Hematopoietic multipotent progenitor cell treated with erythropoietin and hydrocortisone succinate and interleukin-3 and kit ligand, for 6 days (in vitro differentiated cells): ENCODE measurements at places on chromosomes 3 and 15.

DNA sequence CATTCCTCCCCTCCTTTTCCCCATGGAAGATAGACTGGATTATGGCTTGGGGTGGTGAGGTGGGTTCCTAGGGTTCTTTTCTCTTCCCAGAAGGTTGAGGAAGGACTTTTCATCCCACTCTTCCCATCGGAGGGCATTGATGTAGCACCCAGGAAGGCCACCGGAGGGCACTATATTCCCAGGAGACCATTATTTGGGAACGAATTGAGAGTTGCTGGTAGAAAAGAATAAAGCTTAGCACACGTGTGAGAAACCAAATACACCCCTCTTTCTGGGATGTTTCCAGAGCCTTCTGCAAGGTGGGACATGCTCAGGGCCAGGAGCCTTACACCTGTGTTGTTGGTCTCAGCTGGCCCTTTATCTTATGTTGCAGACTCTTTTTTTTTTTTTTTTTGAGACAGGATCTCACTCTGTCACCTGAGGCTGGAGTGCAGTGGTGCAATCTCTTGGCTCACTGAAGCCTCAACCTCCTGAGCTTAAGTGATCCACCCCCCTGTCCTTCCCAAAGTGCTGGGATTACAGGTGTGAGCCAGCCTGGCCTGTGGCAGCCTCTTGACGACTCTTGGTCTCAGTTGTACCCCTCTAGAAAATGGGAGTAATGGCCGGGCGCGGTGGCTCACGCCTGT lies 6.3 kb upstream of the CDC25A start:
- peak; percentile 74 for DNase-seq

DNA sequence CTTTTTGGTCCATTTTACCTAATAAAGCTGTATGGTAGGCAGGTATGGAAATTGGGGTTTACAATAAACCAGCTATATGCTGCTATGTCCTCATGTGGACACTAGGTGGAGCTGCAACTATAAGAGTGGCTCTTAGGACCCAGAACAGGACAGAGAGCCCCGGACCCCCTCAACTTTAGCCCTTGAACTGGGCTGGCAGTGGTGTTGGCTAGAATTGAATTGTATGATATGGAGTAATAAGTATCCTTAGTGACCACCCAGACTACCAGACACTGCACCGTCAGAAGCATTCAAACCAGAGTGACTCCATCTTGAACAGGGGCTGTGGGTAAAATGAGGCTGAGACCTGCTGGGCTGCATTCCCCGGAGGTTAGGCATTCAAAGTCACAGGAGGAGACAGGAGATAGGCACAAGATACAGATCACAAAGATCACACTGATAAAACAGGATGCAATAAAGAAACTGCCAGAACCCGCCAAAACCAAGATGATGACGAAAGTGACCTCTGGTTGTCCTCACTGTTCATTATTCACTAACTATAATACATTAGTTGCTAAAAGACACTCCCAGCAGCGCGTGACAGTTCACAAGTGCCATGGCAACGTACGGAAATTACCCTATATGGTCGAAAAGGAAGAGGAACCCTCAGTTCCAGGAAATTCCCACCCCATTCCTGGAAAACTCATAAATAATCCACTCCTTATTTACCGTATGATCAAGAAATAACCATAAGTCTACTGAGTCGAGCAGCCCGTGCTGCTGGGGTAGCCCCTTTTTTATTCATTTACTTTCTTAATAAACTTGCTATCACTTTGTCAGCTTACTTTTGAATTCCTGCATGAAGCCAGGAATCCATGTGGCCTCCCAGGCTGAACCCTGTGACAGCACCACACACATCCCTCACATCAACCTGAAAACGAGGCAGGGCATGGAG lies 68.7 kb upstream of the BLM start:
- peak; percentile 98 for DNase-seq

DNA sequence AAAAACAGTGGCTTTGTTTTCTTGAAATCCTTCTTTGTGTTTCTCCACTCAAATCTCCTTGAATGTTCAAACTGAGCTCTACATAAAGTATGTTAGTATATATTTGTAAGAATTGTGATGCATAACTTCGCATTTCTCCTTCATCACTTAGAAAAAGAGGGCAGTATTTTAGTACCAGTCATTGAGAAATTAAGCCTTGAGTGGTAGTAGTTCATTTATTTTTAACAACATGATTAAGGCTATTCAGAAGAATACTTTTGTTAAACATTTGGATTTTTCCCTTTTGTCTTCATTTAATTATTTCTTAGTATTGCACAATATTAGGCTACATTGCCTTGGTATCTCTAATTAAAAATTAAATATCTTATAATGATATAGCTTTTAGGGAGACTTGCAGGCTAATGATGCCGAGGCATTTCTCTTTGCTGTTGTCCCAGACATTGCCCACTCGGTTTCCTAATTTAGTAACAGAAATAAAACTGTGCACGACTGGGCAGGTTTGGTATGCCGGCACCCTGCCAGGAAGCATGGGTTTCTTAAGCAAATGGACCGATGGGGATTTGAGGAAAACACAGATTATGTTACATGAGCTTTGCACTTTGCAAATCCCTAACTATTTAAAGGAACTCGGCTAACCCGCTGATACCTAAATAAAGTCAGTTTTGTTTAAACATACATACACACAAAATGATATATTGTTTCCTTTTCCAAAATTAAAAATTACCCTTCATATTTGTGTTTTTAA lies 54.7 kb downstream of the LRRC28 start:
- no peak for DNase-seq

DNA sequence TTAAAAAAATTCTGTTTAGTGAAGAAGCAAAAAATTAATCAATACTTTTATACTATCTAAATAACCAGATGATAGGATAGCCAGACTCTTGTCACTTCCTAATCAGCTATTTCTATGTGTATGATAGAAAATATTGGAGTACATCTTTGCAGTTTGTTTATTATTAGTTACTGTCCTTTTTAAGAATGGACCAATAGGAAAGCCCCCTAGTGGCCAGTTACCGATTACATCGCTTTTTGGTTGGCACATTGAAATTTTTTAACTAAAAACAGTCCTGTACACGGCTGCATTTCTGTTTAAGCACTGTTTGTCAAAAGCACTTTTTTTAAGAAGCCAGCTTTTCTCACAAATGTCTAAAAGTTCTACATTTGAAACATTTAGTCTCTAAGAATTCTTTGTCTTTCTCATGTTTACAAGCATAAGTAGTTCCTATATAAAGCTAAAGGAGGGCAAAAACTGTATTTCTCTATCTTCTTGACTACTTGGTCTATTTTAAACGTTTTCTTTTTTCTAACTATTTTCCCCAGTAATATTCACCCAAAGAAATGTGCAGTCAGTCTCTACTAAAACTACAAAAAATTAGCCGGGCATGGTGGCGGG lies 253.2 kb upstream of the LRTM1 start:
- DNase-seq, result peak; percentile 78

DNA sequence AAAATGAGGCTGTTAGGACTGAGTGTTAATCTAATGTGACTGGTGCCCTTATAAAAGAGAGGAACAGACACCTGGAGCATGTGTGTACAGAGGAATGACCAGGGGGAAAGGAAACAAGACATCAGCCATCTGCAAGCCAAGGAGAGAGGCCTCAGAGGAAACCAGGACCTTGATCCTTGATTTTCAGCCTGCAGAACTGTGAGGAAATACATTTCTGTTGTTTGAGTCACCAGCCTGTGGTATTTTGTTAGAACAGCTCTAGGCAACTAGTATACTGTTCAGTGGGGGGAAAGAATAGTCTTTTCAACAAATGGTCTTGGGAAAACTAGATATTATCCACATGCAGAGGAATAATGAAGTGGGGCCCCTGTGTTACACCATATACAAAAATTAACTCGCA lies 80.6 kb downstream of the CCR1 start:
- no peak for DNase-seq

GRCh38 chr3:141147657-141148056 lies 84.0 kb upstream of the PXYLP1 start:
- DNase-seq, result no peak

DNA sequence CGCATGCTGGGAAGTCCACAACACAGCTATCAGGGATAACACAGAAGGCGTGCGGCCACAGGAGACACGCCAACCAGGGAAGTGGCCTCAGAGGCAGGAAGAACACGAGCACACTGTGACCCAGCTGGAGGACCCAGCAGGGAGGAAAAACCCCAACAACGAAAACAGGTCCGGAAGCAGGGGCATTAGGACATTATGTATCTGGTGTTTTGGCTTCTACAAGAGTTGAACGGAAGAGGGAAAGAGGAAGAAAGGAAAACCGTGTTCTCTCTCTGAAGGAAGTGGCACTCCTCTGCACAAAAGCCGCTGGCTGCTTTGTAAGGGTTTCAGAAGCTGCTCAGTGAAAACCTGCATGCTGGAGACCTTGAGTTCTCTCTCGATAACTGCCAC lies 61.8 kb downstream of the HACD2 start:
- peak; percentile 42 for DNase-seq

- no peak for DNase-seq
Measured at GRCh38 chr15:82549199-82549665, 9.0 kb upstream of the RPS17 start.

DNA sequence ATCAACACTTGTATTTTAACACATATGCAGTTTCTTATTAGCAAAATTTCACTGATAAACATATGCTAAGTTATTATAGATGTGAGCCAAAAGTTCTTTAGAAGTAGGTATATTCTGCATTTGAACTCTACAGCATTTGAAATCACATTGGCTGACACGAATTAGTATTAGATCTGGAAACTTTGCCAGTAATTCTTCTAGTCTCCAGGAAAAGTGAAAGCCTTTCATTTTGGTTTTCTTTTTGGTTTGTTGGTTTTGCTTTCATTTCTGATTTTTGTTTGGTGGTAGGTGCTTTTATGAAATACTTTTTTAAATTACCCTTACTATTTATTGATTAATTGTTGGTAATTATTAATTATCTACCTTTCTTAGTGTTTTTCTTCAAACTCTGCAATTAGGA lies 72.9 kb downstream of the RBMS3 start:
- DNase-seq, result no peak

- DNase-seq, result no peak
Measured at GRCh38 chr3:197125636-197126035, 96.0 kb upstream of the MELTF start.

DNA sequence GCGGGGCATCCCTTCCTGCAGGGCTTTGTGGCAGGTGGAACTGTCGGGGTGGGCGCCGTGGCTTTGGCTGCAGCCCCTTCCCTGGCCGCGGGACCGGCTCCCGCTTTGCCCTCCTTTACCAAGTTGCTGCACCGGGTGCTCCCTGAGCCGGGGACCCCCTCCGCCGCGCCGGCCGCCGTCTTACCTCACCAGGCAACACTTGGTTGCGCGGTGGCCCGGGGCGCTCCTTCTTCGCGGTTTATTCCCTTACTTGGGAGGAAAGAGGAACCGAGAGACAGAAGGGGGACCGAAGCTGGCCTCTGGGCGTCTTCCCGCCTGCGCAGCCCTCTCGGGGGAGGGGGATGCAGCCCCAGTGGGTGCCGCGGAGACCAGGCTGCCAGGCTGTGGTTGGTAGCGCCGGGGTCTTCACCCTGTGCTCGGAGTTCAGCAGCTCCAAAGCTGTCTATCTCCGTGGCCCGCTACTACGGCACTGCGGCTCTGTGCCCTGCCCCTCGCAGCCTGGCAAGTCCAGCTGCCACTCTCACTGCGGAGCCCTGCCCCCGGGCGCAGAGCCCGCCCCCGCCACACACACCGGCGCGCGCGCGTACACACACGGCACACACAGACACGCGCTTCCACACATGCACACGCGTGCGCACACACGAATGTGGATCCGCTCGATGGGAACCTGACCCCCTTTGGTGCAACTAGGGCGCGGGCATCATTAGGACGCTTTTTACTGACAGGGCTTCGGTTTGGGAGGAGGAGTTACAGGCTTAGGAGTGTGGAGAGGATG lies at the start of gene DGKG:
TSS of gene DGKG (minus strand) at position 473 of the 775 bp plus-strand sequence. CDS start 41,775 bp downstream, outside the sequence.
- DNase-seq, result peak; percentile 36

GRCh38 chr15:98139337-98139736 lies 178.8 kb downstream of the ARRDC4 start:
- DNase-seq, result peak; percentile 60

- DNase-seq, result peak; percentile 45
Measured at GRCh38 chr15:70806992-70807712, 43.8 kb upstream of the UACA start.

DNA sequence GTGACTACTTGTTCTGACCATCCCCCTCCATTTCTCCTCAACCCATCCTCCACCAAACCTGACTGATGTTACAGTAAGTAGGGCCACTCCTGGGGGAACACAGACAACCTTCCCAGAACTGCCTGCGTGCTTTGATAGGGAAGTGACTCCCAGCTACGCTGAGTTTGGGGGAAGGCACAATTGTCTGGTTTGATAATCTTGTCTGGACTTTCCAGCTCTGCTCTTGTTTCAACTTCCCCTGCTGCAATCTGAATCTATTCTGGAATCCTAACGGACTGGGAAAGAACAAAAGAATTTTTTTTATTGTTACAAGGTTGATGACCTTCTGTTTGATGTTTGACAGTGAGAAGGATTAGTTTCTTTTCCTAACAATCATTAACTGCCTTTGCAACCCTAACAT lies 895.6 kb downstream of the ROBO1 start:
- no peak for DNase-seq

- peak; percentile 59 for DNase-seq
Measured at GRCh38 chr3:126208606-126209256, 28.3 kb upstream of the ALDH1L1 start.

GRCh38 chr15:77975332-77976094 lies 102.0 kb downstream of the TBC1D2B start:
- DNase-seq, result no peak

- DNase-seq, result no peak
Measured at GRCh38 chr3:172892158-172892557, 141.6 kb downstream of the ECT2 start.

GRCh38 chr3:32154205-32154579 lies 47.8 kb downstream of the GPD1L start:
- no peak for DNase-seq

DNA sequence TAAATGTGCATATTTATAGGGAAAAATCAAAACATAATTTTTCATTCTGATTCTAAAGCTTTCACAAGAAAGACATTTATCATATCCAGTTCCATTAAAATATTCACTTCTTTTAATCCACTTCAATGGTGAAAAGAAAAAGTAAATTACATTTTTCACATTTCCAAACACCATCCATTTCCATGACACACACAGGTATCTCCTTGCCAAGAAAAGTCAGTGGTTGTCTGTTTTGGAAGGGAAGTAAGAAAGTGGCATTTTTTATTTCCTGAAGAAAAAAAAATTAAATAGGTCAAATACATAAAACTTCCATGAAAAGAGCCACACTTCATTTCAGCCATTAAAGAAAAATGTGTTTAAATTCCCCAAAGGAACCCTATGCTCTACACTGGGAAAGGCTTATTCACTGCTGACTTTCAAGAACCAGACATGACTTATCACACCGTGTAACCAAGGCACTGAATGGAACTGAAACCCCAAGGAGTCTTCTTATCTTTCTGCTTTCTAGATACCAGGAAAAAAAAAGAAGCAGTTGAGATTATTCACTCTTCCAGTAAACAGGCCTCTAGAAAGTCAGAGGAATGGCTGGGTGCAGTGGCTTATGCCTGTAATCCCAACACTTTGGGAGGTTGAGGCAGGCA lies 44.5 kb downstream of the OSBPL10 start:
- DNase-seq, result peak; percentile 3

DNA sequence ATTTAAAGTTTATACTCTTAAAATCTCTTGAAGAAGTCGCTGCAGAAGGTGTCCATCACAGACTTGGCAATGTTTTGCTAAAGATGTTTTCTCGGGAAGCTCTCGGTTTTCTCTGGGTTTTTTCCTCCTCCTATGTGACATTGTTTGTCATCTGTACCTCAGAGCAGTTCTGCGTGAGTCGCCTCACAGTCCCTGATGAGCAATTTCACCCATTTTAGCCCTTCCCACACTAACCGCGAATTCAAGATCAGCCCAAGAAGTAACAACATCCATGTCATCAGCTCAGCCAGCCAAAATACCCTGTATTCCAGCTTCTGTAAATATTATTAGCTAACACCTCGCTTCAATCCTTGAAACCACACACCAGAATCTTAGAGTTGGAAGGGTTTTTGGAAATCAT lies 224.3 kb upstream of the SETMAR start:
- DNase-seq, result no peak
